GM23248 (cell line): ENCODE measurements at places on chromosomes 12 and 14.

DNA sequence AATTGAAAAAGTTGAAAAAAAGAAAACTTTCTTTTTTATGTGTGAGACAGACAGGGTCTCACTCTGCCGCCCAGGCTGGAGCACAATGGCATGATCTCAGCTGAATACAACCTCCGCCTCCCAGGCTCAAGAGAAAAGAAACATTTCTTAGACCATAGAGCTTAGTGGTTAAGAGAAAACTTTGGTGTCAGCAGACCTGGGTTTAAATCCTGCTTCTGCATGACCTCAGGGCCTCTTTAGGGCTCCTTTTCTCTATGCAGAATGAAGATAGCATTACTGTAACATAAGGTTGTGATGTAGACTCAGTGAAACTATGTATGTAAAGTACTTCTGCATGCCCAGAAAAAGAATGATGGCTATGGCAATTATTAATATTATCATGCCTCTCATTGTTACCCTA, 104.7 kb upstream of the NUDT4 start:
- no peak for DNase-seq

GRCh38 chr14:55458800-55459515, 18.5 kb upstream of the TBPL2 start:
- peak; percentile 75 for DNase-seq

DNA sequence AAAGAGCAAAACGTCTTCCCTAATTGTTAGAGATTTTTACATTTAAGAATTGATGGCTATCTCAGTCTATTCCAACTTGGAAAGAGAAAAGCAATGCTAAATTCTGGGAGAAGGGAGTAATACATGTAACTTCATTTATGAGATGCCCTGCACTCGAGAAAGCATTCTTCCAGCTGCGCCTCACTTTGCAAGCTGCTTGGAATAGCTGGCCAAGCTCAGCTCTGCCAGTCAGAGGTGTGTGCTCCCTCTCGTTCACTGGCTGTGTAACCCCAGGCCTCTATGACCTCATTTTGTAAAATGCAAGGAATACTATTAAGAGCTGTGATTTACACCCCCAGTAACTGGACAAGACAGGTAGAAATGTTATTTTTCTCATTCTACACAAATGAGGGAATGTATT, 79.1 kb downstream of the OTX2 start:
- DNase-seq, result no peak

DNA sequence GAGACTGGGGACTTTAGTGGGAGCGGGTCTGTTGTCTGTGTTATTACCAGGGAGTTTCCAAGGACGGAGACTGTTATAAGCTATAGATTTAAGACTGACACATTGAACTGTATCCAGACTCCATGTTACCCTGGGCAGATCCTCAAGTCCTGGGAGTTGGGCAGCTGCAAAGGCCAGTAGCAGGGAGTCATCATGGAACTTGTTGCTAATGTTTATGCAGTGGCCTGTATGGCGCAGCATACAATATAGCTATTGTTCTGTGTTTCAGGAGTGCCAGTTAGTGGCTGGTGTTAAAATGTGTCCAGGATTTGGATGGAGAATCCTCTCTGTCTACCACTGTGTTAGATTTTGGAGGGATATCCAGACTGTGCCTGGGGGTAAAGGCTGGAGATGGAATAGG, 31.7 kb downstream of the SMOC1 start:
- DNase-seq, result no peak

DNA sequence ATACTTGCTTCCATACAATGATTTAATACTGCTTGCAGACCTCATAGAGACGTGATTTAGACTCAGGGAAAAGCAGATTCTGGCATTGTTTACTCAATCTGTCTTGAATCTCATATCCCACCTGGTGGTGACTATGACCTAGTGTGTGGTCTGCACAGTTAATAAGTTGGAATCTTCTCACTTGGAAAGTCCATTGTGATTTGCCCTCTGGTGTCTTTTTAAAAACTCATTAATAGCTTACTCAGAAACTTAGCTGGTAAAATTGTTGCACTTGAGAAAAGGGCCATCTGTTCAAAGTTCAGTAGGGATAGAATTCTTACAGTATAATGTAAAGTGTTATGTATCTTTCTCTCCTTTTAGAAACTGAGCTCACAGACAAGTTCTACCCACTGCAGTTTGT, 106.0 kb downstream of the PELI2 start:
- no peak for DNase-seq
